ENCODE measurements at places on chromosomes 7 and 10. TPM values are rescaled to one million over a fixed set of nuclear protein-coding genes. Genes with fewer than 3 reads are reported as not detected.
A peak's percentile ranks its signal among the peaks of the same experiment; 100 is the strongest.

Gene CUBN
- 31.0 TPM for total RNA-seq

Gene TSPAN15
- total RNA-seq, result 12.8 TPM

Gene ENTPD1
- total RNA-seq, result 19.3 TPM

Gene CDH23
- total RNA-seq, result 4.0 TPM

Gene XRCC2
- total RNA-seq, result 1.6 TPM

Gene EN2
- total RNA-seq, result 0.29 TPM

DNA sequence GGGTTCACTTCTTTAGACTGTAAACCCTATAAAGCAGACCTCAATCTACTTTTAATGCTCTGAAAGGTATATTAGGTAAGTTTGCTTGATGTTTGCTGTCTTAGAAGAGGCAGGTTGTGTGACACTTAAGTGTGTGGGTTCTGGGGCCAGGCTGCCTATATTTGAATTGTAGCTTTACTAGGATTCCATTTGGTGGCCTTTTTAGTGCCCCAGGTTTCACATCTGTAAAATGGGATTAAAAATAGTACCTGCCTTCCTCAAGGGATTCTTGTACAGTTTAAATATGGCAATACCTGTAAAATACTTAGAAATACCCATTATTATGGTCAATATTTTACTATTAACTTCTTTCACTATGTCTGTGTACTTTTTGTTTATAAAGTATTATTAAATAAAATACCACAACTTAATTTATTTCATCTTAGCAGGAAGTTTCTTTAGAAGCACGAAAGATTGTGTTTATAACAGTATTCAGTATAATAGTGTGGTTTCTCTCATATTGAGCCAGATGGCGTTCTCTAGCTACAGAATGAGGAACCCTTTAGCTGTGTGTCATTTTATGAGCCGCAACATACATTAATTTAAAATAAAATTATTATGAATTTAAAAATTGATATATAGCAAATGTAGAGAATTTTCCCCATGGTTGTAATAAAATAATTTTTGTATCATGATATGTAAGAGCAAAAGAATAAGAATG lies 94.2 kb downstream of the CDK14 start:
- no peak for DNase-seq

GRCh38 chr7:84250452-84250851 lies 55.9 kb upstream of the SEMA3A start:
- DNase-seq, result no peak

DNA sequence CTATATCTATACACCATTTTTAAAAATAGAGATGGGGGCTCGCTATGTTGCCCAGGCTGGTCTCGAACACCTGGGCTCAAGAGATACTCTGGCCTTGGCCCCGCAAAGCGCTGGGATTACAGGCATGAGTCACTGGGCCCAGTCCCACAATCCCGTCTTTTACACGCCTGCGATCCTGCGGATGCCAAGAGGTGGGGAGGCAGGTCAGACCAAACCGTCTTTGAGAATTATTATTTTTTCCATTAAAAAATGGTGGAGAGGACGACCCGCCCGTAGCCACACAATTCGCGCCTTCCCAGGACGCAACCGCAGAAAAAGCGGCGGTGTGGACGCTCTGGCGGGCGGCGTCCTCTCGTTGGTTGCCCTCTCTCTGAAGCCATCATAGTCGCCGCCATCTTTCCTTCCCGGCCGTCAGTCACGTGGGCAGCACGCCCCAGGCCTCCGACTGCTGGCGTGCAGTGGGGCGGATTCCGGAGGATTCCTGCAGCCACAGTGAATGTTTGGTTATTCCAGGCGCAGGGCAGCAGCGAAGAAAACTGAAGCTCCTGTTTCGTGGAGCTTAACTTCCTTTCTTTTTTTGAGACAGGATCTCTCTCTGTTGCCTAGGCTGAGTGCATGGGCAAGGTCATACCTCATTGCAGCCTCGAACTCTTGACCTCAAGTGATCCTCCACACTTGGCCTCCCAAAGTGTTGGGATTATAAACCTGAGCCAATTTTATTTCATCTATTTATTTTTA lies 9.9 kb upstream of the EPHB4 start:
- peak; percentile 92 for DNase-seq

- no peak for DNase-seq
Measured at GRCh38 chr10:103895411-103896186, 22.4 kb downstream of the STN1 start.

DNA sequence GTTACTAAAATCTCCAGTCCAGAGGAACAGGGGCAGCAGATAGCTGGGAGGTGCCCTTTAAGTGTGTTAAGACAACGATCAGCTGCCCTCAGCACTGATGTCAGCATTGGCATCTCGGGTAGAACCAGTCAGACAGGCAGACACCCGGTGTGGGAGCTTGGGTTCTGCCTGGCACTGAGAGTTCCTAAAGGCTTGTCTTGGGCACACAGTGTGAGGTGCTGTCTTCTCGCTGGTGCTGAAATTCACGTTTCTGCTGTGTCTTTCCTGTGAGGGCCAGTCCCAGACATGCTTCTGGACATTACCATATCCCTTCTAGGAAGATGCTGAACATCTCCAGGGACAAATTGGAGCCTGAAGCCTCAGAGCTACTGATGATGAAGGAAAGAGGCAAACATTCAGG lies 156.2 kb downstream of the DNAJB6 start:
- DNase-seq, result no peak

DNA sequence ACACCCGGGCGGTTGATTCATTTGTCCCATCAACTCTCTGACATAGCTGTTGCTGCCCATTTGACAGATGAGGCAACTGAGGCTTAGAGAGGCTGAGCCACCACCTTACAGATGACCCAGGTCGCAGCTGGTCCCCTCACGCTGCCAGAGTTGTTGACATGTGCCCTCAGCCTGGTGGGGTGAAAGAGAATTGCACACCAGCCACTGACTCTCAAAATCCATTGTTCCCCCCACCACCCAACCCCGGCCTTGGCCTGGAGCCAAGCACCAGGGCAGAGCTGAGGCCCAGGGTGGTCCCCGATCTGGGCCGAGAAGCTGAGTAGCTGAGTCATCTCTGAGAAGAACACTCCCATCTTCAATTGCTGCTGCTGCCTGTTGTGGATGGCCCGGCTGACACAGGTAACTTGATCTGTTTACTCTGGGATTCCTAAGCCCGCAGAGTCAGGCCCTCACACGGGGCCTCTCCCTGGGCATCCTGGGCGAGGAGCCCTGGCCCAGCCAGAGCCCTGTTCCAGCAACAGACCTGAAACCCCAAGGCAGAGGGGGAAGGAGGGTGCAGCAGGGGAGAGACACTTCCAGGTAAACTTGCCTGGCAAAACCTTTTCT lies 27.5 kb downstream of the PVRIG start:
- peak; percentile 25 for DNase-seq

DNA sequence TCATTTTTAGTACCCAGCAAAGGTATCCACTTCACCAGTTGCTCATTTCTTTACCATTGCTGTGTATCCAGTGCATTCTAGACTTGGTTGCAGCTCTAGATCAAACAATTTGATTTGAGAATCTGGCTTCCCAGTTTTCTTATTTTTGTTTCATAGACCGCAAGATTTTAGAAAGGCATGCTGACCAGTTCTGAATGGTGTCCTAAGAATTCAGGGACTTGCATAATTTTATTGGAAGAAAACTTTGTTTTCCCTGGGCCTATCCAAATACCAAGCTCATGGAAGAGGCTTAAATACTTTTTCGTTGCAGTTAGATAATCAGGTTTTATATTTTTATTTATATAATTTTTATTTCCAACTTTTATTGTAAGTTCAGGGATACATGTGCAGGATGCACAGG lies 58.3 kb downstream of the BICC1 start:
- no peak for DNase-seq

DNA sequence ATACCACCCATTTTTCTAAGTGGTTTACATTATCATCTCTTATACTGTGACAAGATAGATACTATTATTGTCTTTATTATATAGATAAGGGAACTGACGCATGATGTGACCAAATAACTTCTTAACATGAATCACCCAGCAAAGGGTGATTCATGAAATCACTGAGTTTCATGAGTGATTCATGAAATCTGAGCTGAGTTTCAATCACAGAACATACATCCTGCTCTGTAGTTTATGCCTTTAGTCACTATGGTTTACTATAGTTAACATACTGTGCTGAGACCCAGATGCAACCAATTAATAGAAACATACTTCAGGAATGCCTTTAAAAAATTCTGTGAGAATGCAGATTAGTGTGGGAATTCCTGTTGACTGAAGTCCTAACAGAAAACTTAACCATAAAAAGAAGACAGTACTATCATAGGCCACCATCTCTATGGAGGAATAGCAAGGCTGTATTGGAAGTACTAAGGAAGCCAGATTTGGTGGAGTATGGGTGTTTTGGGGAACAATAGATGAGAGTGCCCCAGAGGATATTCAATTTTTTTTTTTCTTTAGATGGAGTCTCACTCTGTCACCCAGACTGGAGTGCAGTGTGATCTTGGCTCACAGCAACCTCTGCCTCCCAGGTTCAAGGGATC lies 43.1 kb upstream of the SEMA3A start:
- no peak for DNase-seq

DNA sequence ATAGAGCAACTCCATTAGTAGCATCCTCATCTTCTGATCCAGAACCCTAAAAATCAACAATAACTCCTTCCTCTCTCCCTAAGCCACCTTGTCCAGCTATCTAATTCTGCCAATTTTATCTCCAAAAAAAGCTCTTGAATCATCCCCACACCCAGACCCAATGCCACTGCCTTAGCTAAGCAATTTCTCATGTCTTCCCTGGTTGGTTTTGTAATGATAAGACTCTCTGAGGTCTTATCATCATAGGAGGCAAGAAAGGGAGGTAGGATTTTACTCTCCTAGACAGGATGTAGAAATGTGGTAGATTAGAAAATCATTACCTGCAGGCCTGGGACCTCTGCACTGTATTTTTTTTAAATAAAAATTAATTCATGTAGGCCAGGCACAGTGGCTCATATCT lies 283.5 kb upstream of the NEBL start:
- DNase-seq, result no peak

DNA sequence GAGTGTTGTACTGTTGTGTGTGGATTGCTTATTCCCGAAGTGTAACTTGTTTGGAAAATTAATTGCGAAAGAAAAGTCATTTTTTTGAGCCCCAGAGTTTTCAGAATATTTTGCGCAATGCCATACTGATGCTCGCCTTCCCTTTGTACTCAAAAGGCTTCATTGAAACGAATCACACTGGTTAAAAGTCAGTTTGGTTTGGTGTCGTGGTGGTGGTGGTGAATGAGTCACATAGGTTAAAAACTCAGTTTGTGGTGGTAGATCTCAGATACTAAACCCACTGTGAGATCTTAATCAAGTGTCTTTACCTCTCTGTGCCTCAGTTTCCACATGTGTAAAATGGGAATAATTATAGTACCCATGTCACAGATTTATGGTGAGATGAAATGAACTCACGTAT lies 61.1 kb upstream of the IL6 start:
- DNase-seq, result no peak

DNA sequence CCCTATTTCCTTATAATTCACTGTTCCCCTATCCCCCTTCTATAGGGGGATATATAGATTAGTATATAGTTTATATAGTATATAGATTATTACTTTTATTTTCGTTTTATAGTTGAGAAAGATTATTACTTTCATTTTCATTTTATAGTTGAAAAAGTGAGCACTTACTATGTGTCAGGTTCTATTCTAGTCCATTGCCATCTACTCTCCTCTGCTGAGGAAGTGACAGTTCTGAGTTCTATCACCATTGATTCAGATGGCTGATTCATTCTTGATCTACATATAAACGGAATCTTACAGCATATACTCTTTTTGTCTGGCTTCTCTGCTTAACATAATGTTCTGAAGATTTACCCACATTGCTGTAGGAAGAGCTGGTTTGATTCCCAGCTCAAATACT lies 20.7 kb upstream of the CAV2 start:
- no peak for DNase-seq

- no peak for DNase-seq
Measured at GRCh38 chr7:134320201-134320600, 3.5 kb upstream of the SLC35B4 start.

- no peak for DNase-seq
Measured at GRCh38 chr7:27547401-27547800, 115.3 kb downstream of the HIBADH start.

GRCh38 chr10:32143302-32143847 lies 87.2 kb upstream of the KIF5B start:
- no peak for DNase-seq

DNA sequence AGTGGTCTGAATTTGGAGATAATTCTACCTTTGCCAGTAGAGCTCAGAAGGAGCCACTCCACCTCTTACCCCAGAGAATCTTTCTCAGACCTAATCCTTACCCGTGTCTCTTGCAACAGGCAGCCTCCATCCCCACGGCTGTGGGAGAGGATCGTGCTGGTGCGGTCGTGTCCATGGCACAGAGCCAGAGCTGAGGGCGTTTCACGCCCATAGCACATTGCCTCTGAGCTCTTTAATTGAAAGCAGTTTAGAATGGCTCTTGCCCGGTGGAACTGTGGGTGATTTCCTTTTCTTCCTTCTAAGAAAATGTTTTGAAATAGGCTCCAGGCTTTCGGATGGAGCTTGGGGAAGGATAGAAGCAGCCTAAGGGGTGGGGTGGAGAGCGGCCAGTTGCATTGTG lies 41.5 kb downstream of the PRF1 start:
- no peak for DNase-seq

DNA sequence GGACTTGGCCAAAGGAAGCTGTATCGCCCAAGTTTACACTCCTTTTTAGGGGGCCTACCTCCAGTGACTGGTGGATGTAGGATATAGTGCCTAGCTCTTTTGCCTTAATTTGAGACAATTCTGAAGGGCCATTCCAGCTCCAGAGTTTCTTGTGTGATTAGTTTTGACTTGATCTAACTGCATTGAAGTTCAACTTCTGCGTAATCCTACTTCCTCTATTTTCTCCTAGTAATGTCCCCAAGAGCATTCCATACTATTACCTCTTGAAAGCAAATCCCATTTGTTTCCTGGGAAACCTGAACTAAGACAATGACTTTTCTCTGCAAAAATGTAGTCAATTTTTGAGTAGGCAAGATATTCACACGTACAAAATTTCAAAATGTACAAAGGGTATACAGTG lies 4.7 kb upstream of the H2AZ2 start:
- no peak for DNase-seq

- no peak for DNase-seq
Measured at GRCh38 chr7:158582089-158582456, 5.5 kb downstream of the PTPRN2 start.

DNA sequence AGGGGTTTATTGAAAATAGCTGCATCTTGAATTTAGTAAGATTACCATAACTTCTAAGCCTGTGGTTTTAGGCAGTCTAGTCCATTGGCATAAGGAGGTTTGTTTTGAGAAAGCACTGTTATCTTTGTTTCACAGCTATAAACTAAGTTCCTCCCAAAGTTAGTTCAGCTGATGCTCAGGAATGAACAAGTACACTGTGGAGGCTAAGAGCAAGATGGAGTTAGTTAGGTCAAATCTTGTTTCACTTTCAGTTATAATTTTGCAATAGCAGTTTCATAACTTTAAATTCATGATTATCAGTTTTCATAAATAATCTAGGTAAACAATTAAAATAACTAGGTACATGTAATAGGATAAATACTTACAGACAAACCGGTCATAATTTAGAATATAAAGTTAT lies 15.4 kb downstream of the SEC61G start:
- DNase-seq, result no peak

GRCh38 chr10:132570771-132571649 lies 33.4 kb downstream of the INPP5A start:
- DNase-seq, result peak; percentile 75

- DNase-seq, result no peak
Measured at GRCh38 chr7:137506031-137506430, 162.5 kb upstream of the PTN start.

- DNase-seq, result peak; percentile 27
Measured at GRCh38 chr10:73850863-73851461, 23.4 kb downstream of the CAMK2G start.

- DNase-seq, result no peak
Measured at GRCh38 chr7:140017543-140017942, 45.2 kb downstream of the PARP12 start.

GRCh38 chr7:92695308-92696261 lies 105.4 kb upstream of the FAM133B start:
- DNase-seq, result peak; percentile 33
